ENCODE measurements at places on chromosomes 7 and 10. TPM values are rescaled to one million over a fixed set of nuclear protein-coding genes. Genes with fewer than 3 reads are reported as not detected.

Gene STEAP2
- 24.6 TPM for total RNA-seq

Gene PDE6C
- total RNA-seq = not detected

Gene CABCOCO1
- not detected for total RNA-seq

Gene EMX2
- not detected for total RNA-seq

All from left lung (tissue), 14 donors.